Retina (tissue), 1 donor: ENCODE measurements at places on chromosomes 16 and 17.
A peak's percentile ranks its signal among the peaks of the same experiment; 100 is the strongest.

- no peak for DNase-seq
Measured at GRCh38 chr17:74610108-74610507, 13.4 kb downstream of the CD300E start.

GRCh38 chr17:69947027-69947759 lies 127.8 kb upstream of the KCNJ16 start:
- no peak for DNase-seq

GRCh38 chr17:80673152-80673920 lies 128.7 kb downstream of the RPTOR start:
- DNase-seq: no peak

DNA sequence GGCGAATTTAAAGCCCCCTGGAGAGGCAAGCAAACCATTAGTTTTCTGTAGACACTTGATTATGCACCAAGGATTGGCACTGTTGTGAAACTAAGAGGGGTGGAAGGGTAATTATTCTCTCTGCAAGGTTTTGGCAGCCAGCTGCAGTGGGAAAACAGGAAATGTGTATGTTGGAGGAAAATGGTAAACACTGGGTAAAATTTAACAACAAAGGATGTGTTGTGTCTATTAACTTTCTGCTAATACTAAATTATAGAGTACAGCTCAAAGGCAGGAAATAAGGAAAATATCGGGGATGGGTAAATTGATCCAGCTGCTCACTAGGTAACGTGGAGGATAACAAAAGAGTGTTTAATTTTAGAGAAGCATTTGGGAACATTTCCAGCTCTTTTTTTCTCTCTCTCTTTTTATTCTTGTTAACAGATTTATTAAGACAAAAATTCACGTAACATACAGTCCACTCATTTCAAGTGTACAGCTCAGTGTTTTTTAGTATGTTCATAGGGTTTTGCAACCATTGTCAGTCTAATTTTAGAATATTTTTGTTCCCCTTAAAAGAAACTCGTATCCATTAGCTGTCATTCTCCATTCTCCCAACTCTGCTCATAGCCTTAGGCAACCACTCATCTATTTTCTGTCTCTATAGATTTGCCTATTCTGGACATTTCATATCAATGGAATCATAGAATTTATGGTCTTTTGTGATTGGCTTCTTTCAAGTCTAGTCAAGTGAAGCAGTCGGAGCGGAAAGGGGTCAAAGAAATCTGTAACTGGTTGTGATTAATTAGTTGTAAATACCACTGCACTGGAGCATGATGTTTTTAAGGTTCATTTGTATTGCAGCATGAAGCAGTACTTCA lies 41.8 kb downstream of the TANGO6 start:
- peak; percentile 18 for DNase-seq

DNA sequence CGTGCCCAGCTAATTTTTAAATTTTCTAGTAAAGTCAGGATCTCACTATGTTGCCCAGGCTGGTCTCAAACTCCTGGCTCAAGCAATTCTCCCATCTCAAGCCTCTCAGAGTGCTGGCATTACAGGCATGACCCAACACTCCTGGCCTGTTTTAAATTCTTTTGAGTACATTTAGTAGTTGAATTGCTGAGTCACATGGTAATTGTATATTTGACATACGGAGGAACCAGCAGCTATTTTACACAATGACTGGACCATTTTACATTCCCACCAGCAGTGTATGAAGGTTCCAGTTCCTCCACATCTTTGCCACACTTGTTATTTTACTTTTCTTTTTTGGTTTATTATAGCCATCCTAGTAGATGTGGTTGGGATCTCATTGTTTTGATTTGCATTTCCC lies 43.6 kb downstream of the RHOT1 start:
- DNase-seq: no peak

DNA sequence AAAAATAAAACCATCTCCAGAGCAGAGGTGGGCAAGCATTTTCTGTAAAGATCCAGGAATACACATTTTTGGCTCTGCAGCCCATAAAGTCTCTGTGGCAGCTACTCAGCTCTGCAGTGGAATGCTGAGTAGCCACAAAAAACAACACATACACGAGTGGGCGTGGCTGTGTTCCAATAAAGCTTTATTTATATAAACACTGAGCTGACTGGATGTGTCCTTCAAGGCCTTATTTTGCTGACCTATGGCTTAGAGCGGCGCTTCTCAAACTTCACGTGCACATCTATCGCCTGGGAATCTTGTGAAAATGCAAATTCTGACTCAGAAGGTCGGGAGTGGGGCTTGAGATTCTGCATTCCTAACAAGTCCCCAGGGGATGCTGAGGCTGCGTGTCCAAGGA lies 39.7 kb downstream of the XYLT1 start:
- no peak for DNase-seq

DNA sequence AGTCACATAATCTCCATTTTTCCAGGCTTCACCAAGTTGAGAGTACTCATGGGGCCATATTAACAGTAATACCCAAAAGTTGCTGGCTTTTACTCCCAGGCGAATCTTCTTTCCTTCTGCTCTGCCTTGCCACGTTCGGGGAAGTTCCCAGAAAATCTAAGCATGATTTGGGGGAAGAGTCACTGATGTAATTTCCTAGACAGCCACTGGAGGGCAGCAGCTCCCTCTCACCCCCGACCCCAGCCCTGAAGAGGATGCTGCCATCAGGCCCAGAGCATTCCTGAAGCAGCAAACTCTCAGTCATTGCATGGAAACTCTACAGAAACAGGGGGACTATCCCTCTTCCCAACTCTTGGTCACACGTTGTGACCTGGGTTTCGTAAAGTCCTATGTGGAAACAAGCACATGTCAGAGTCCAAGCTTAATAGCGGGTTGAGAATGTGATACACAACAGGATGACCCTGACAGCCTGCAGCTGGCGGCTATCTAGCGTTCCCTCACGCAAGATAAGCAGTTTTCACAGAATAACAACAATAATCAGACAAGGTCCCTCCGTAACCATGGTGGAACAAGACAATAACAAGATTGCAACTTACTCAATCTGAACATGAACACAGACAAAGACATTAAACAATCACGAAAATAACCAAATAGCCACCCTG lies 43.8 kb upstream of the DHX40 start:
- peak; percentile 77 for DNase-seq

GRCh38 chr17:15501793-15502192 lies 34.4 kb upstream of the CDRT4 start:
- DNase-seq: no peak

DNA sequence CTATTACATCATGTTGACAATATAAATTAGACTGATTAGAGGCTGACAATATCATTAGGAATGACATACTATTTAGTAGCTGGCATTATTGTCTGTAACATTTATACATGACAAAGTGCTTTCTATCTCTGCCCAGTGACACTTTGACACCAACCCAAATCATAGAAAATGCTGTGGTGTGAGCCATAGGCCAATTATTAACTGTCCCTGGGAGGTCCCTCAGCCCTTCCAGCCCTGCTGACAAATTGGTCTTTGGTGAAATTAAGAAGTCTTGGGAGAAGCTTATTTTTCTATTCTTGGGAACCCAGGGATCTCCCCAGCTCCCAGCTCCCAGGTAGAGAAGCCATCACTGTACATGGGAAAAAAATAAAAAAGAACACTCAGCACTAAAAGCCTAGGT lies 179.6 kb downstream of the AIPL1 start:
- DNase-seq: no peak

DNA sequence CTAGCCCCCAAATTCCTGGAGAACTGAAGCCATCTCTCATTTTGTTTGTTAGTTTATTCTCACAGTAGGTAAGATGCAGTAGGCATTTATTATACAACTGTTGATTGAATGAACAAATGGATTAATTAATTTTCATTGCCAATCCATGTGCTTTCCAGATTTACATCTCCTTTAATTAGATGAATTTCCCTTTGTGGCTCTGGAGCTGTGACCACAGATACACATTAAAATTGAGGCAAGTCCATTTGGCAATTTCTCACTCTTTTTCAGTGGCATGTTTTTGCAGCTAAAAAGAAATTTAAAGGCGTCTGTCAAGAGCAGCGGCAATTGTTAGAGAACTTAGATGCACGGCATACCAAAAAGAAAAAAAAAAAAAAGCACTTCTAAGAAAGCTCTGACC lies 635.4 kb upstream of the SOX9 start:
- peak; percentile 29 for DNase-seq
